ENCODE measurements at places on chromosomes 13 and 19. TPM values are rescaled to one million over a fixed set of nuclear protein-coding genes. Genes with fewer than 3 reads are reported as not detected.

The ATP7B gene
- 23.9 TPM for polyA plus RNA-seq

The HCST gene
- 1.1 TPM for polyA plus RNA-seq

GRCh38 chr13:68027306-68027705 lies 797.2 kb upstream of the PCDH9 start:
- peak; percentile 24 for DNase-seq

DNA sequence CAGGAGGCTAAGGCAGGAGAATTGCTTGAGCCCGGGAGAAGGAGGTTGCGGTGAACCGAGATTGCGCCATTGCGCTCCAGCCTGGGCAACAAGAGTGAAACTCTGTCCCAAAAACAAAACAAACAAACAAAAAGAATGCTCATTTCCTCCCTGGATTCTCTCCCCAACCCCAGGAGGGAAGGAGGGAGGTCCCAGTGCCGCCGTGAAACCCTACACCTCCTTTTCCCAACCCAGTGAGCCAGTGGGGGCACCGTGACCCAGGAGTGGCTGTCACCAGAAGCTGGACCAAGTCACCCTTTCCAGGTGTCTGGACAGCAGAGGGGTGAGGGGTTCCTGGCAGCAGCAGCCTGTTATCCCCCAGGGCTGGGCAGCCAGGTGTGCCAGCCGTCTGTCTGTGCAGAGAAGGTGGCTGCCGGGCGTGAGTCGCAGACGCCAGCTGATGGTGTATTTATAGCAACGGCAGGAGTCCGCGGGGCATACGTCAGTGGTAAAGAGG lies 23.5 kb downstream of the NFIC start:
- DNase-seq: peak; percentile 57

The COX7A1 gene
- 25.6 TPM for polyA plus RNA-seq

DNA sequence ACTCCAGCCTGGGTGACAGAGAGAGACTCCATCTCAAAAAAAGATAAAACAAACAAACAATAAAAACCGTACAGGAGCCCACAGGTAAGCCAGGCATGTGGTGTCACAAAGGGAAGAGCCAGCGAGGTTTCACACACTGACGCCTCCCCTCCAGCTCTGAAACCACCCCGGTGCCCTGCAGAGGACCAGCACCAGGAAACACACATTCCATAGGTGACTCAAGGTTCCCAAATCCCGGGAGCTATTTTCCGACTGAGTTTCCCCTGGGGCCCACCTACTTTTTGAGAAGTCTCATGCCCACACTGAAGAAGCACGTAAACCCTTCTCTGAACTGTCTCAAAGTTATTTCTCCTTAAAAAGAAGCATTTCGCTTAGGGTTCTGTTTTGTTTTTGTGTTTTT lies 40.3 kb downstream of the RHPN2 start:
- no peak for DNase-seq

The PTGIR gene
- 1.7 TPM for polyA plus RNA-seq

GRCh38 chr13:95317039-95317989 lies 16.1 kb upstream of the ABCC4 start:
- DNase-seq: no peak

DNA sequence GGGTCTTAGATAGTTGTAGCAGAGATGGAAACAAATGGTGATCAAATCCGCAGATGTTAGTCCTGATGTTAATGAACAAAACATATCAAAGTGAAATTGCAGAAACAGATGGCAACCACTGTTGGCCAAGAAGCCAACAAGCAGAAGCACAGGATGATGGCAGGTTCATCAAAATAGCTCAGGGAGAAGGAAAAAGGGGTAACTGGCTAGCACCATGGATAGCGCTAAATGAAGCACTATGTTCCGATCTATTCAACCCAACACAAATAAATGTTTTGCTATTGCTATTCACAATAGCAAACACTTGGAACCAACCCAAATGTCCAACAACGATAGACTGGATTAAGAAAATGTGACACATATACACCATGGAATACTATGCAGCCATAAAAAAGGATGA lies 413.7 kb downstream of the FGF14 start:
- peak; percentile 12 for DNase-seq

DNA sequence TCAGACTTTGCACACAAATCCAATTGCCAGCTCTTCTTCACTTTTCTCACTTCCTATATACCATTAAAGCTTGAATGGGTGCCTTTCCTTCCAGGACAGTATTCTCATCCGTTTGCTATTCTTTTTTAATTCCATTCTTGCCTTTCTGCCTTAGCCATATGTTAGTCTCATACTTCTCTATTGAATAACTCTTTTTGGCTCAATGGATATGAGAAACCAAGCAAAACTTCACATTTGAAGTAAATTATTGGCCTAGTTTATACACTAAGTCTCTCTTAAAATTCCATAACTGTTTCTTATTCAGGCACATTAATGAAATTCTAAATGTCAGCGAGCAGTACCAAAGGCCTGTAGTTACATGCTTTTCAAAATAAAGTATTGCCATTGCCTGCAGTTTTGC lies 129.6 kb upstream of the FRY start:
- no peak for DNase-seq

The CGB2 gene
- not detected for polyA plus RNA-seq

GRCh38 chr13:62418872-62419271 lies 1003.2 kb upstream of the PCDH20 start:
- no peak for DNase-seq

The VSTM1 gene
- polyA plus RNA-seq: not detected

DNA sequence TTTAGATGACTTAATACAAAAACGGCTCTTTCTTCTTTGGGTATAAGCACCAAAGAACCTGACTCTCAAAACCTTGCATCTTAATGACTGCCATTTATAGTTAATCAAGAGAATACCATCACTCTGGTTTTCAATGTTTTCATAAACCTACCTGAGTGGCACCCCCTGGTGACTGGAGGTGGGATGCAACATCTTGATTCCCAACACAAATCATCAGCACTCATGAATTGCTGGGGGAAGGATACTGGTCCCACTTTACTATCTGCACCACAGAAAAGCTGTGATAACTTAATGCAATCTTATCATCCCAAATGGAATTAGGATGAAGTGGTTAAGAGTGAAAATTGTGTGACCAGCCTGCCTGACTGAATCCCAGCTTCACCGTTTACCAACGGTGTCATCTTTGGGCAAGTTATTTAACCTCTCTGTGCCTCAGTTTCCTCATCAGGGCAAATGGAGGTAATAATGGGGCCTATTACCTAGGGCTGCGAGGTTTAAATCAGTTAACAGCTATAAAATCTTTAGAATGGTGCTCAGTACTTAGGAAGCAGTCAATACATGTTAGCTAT lies 366.4 kb downstream of the KLF12 start:
- DNase-seq: no peak

The TUBB4A gene
- polyA plus RNA-seq: 27.6 TPM

- DNase-seq: no peak
These were observed at the start of gene LYL1 for GRCh38 chr19:13102666-13103580. Gene LYL1 (minus strand): TSS chr19:13102858. CDS start chr19:13101171, 1,687 bp downstream.

DNA sequence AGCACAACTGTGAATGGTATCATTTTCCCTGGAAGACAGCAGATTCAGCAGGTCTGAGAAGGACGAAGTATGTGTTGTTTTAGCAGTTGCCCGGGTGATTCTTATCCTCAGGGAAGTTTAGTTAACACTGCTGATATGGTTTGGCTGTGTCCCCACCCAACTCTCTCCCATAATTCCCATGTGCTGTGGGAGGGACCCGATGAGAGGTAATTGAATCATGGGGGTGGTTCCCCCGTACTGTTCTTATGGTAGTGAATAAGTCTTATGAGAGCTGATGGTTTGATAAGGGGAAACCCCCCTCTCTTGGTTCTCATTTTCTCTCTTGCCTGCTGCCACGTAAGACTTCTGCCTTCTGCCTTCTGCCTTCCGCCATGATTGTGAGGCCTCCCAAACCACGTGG lies 81.0 kb upstream of the UBAC2 start:
- no peak for DNase-seq

- no peak for DNase-seq
These were observed 16.4 kb downstream of the SULT2B1 start for GRCh38 chr19:48568345-48568886.

The SPACA4 gene
- not detected for polyA plus RNA-seq

DNA sequence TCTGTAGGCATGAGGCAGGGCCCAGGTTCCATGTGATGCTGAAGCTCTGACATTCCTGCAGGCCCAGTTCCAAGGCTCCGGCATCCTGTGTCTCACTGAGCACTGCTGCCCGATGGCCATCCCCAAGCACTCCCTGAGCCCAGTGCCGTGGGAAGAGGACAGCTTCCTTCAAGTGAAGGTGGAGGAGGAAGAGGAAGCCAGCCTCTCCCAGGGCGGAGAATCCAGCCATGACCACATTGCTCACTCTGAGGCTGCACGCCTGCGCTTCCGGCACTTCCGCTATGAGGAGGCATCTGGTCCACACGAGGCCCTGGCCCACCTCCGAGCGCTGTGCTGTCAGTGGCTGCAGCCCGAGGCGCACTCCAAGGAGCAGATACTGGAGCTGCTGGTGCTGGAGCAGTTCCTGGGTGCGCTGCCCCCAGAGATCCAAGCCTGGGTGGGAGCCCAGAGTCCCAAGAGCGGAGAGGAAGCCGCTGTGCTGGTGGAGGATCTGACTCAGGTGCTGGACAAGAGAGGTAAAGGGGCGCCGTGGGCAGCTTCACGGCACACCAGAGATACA lies 8.0 kb downstream of the ZSCAN22 start:
- no peak for DNase-seq

The ZNF681 gene
- polyA plus RNA-seq: 8.9 TPM

All from left kidney (tissue), 8 donors.